Fibroblast of the conjunctiva (primary cell): ENCODE measurements at places on chromosomes 7 and 10.

DNA sequence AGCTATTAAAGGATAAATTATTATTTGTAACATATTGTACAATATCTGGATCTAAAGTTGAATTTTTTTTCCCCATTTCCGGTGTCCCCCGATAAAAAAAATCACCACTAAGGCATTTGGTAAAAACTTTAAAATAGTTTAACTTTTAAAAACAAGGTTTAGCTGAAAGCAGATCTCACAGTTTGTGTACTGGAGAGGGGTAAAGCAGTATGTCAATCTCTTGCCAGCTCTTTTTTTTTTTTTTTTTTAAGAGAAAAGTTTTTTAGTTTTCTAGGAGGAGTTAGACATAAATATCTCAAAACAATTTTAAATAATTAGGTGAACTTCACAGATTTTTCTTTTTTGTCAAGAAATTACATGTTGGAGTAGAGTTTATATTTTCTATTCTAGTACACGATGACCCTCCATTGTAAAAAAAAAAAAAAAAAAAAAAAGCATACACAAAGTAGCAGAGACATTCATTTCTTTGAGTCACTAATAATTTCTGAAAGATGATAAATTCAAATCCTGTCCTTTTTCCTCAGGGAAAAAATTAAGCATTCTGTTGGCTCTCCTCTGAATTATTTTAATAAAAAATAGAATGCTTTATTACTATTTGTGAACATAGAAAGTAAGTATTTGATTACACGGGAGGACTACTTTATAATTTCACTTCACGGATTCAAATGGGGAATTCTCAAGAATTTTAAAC lies 1.9 kb upstream of the HBP1 start:
- DNase-seq = no peak

GRCh38 chr7:117777335-117778142 lies 95.7 kb downstream of the CTTNBP2 start:
- DNase-seq = no peak

- no peak for DNase-seq
These were observed 59.2 kb upstream of the JAZF1 start for GRCh38 chr7:28239823-28240204.

DNA sequence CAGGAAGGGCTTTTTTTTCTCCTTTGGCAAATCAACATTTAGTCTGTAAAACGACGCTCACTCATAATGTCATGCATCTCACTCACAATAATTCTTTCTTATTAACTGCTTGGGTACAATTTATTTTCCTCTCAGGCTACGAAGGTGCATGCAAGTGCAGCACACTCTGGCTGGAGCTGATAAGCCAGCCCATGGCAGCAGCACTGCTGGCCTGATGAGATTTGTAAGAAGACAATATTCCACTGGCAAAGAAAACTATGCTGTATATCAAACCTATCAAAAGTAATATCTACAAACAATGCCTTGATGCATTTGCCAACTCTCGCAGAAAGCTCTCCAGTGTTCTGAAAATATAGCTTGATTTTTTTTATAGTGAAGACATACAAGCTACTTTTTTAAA lies 170.0 kb upstream of the PHF14 start:
- no peak for DNase-seq

- no peak for DNase-seq
These were observed 125.6 kb downstream of the VIPR2 start for GRCh38 chr7:159019111-159019510.

- no peak for DNase-seq
These were observed 93.5 kb downstream of the PAXIP1 start for GRCh38 chr7:154909241-154910105.

GRCh38 chr7:28311670-28312069 lies 100.6 kb upstream of the CREB5 start:
- DNase-seq = no peak

- DNase-seq = no peak
These were observed 17.1 kb upstream of the ING3 start for GRCh38 chr7:120933475-120933874.

GRCh38 chr7:2754086-2754485 lies 66.1 kb downstream of the AMZ1 start:
- DNase-seq = no peak

- DNase-seq = no peak
These were observed 14.6 kb downstream of the TMEM243 start for GRCh38 chr7:87204933-87205332.

DNA sequence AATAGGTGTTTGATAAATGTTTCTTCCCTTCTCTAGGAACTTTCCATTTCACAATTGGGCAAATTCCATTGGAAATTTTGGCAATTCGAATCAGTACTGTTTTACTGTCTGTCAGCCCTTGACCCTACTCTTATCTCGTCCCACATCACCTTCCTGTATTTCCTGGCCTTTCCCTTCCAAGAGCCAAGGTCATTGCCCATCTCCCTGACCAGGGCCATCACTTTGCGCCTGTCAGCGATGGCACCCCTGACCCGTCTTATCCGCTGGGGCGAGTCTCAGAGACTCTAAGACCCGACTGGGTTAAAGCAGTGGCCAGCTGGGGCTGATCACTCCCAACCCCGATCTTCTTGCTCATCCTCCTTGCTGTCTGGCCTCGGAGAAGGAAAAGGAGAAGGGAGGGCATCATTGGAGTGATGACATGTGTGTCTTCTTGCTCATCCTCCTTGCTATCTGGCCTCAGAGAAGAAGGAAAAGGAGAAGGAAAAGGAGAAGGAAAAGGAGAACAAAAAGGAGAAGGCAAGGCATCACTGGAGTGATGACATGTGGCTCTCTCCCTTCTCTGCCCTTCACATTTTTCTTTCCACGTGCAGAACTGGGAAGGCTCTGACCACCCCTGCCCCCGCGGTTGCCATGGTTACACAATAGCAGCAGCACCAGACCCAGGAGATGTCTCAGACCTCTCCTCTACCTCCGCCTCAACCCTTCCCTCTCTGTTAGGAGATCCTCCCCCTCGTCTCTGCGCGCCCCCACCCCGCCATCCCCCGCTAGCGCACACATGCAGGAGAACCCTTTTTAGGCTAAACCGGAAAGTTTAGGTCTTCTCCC lies 2.0 kb downstream of the SEMA3D start:
- DNase-seq = peak; percentile 29
